ENCODE measurements at places on chromosomes 12 and 14.
A peak's percentile ranks its signal among the peaks of the same experiment; 100 is the strongest.

DNA sequence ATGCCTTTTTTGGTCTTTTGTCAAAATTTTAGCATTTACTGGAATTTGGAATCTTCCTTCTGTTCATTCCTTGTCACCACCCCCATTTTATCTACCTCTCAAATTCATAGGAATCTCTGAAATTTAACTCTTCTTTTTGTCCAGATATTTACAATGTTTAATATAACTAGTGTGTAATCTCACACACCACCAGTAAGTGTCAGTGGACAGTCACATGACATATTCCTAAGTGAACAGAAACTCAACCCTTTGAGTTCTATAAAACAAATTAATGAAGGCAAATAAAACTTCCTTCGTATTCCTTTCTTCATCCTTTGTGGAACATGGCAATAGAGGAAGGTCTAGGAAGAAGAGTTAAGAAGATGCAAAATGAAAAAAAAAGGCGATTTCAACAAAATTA, 26.6 kb downstream of the ATF7 start:
- no peak for DNase-seq

DNA sequence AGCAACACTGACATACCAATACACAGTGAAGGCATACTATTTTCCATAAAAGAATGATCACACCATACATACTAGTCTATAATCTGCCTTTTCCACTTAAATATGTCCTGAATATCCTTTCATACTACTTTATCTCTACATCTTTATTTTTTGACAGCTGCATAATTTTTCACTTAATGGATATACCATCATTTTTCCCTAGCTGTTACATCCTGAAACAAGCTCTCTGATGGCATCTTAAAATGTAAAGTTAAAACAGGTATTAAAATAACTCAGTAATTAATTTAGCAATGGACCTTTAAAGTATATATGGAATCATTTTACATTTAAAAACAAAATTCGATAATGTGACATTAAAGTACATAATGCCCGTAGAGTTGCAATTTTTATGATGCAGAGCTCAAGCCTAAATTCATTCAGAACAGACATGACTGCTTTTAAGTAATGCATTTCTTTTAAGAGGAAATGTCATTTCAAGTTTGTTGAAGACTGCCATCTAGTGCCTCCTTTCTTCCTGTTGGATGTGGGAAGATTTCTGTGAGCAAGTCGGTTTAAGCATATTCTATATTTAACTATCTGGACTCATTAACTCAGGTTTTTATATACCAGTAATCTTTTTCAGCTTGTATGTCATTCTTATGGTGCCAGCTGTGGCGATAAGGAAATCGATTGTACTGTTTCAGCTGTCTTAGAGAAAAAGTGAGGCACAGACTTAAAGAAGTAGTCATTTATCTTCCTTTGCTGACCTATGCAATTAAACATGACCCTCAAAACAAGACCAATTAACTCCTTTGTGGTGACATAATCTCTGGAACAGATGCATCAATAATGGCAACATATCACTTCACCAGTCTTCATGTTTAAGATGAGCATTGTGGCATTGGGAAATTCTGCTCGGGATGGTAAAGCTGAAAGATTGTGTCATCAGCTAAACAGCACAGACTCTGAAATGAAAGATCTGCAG, 20.3 kb downstream of the PRICKLE1 start:
- DNase-seq = peak; percentile 28

DNA sequence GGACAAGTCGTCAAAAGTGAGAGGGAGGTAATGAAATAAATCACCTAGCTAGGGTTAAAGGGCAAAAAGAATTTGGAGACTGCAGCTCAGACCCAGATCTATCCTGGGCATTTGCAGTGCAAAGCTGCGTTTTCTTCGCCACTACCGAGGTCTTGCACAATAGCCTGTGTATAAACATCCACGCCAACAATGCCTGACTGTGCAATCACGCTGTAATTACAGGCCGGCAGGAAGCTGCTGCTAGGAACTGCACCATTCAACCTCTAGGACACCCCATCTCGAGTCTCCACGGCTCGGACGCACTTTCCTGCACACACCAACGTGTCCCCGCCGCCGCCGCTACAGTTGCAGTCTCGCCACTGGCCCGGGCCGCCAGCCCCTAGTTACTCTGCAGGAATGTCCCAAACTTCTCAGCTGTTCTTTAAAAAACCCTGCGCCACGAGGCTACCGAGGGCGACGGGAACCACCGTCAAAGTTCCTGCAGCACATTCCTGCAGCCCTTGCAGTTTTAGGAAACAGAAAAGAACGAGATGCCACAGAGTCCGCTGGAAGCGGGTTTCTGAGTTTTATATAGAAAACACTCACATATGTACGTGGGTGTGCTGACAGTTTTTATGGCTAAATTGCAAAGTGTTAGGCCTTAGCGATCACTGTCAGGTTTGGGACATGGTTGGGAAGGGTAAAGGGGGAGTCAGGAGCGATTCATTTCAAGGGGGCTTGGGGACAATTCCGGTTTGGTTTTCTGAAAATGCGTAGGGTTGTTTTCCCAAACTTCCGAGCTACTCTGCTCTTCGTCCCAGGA, 65.6 kb upstream of the PTGR2 start:
- peak; percentile 78 for DNase-seq

GRCh38 chr14:58944343-58944967, 244.0 kb upstream of the DAAM1 start:
- no peak for DNase-seq

GRCh38 chr12:6821591-6822425, at the start of gene GPR162:
TSS of gene GPR162 (plus strand) at chr12:6821821. CDS start at chr12:6823899, 2,078 bp downstream.
- no peak for DNase-seq

GRCh38 chr12:98678946-98679610, 34.0 kb downstream of the APAF1 start:
- DNase-seq = no peak

GRCh38 chr12:40819436-40820108, 127.3 kb downstream of the CNTN1 start:
- no peak for DNase-seq

- DNase-seq = no peak
These were observed 16.2 kb downstream of the SLC25A29 start for GRCh38 chr14:100289916-100290606.

GRCh38 chr12:25320123-25321006, 69.6 kb upstream of the KRAS start:
- no peak for DNase-seq

- DNase-seq = no peak
These were observed 122.5 kb downstream of the KTN1 start for GRCh38 chr14:55702511-55702910.

- no peak for DNase-seq
These were observed 61.8 kb downstream of the NOC4L start for GRCh38 chr12:132206046-132206434.
